ENCODE measurements at places on chromosomes 2 and 18. TPM values are rescaled to one million over a fixed set of nuclear protein-coding genes. Genes with fewer than 3 reads are reported as not detected.

GRCh38 chr2:62956651-62957050 lies 94.0 kb upstream of the OTX1 start:
- no peak overlapping the region for H3K4me3 ChIP-seq
- DNase-seq: no peak
- no peaks in the 10 kb centered on the region for H3K27me3 ChIP-seq
- no peak overlapping the region for H3K27ac ChIP-seq
- no peaks in the 10 kb centered on the region for H3K4me1 ChIP-seq
- H3K36me3 ChIP-seq: peaks cover 46% of the 10 kb centered on the region

Gene TMEM18
- total RNA-seq: 16.2 TPM

Gene POTEI
- not detected for total RNA-seq

- no peaks in the 10 kb centered on the region for H3K36me3 ChIP-seq
- no peaks in the 10 kb centered on the region for H3K27me3 ChIP-seq
- H3K27ac ChIP-seq: no peak overlapping the region
- no peak for DNase-seq
- H3K4me1 ChIP-seq: peaks cover 15% of the 10 kb centered on the region
These were observed 16.7 kb downstream of the NOSTRIN start for GRCh38 chr2:168819050-168819715.

DNA sequence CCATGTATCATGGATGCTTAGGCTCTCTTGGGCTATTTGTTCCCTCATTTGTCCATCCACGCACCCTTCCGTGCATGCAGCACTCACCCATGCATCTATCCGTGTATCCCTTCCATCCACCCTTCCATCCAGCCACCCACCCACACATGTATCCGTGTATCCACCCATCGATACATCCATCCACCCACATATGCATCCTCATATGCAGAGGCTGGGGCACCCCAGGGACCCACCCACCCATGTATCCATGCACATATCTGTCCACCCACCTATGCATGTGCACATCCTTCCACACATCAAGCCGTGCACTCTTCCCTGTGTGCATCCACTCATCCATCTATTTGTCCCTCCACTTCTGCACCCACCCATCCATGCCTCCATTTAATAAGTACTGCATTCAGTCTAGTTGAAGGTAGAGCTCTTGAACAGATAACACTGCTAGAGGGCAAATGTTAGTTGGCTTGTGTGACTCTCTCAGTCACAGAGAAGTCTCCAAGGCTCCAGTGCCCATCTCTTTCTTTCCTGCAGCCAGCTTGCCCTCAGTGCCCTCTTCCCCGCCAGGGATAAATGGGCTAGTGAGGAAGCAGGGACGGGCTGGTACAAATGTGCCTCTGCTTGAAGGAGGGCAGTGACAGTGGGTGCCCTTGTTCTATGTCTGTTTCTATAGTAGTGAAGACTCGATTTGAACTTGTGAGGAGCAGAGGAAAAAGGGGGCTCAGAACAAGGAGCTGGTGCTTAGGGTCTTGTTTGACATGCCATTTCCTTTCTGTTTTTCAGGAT lies 61.5 kb downstream of the EMILIN2 start:
- H3K4me3 ChIP-seq: no peak overlapping the region
- no peak for DNase-seq
- H3K27ac ChIP-seq: no peak overlapping the region
- H3K27me3 ChIP-seq: no peaks in the 10 kb centered on the region

DNA sequence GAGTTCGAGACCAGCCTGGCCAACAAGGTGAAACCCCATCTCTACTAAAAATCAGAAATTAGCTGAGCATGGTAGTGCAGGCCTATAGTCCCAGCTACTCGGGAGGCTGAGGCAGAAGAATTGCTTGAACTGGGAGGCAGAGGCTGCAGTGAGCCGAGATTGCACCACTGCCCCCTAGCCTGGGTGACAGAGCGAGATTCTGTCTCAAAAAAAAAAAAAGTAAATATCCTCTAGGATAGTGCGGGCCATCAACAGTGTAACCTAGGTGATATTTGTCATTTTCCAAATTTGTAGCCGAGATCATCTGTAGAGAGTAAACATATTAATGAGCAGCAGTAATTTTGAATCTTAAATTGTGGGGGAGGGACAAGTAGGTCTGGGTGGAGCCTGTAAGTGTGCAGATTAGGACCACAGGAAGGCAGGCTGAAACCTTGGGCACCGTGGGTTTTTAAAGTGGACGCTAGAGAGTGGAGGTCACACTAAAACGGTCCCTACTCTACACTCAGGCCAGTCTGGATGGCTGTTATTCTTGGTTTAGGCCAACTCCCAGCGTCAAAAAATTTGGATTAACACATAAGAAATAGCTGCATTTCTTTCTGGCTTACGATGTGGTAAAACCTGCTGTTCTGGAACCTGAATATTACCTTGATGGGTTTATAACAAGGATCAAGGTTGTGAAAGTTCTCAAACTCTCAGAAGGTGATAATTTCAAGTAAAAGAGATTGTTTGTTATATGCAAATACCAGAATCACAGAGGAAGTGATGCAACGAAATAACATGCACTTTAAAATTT lies 22.7 kb upstream of the TET3 start:
- no peak for DNase-seq
- H3K4me1 ChIP-seq: no peaks in the 10 kb centered on the region
- H3K36me3 ChIP-seq: peaks cover 21% of the 10 kb centered on the region
- H3K27me3 ChIP-seq: no peaks in the 10 kb centered on the region
